ENCODE measurements at places on chromosomes 2 and 18. TPM values are rescaled to one million over a fixed set of nuclear protein-coding genes. Genes with fewer than 3 reads are reported as not detected.

Gene TNFAIP6
- total RNA-seq, result 0.91 TPM

Gene KCNG2
- not detected for total RNA-seq

Gene DSG2
- total RNA-seq, result under 0.01 TPM

Gene TMEFF2
- under 0.01 TPM for total RNA-seq

Gene GPBAR1
- 0.15 TPM for total RNA-seq

Gene CYTIP
- total RNA-seq, result not detected

Gene HTR2B
- under 0.01 TPM for total RNA-seq

Gene BOLL
- total RNA-seq, result not detected

Gene TWIST2
- 0.91 TPM for total RNA-seq

Gene B3GNT7
- total RNA-seq, result under 0.01 TPM

Gene KIAA2012
- total RNA-seq, result not detected

Gene MAP3K19
- total RNA-seq, result not detected

Gene CAPN13
- not detected for total RNA-seq

Gene GULP1
- total RNA-seq, result 80.2 TPM

Measured in epithelial cell of umbilical artery (primary cell).